Anterior cingulate cortex (tissue), 58 donors: ENCODE measurements at places on chromosomes 13 and 19.

DNA sequence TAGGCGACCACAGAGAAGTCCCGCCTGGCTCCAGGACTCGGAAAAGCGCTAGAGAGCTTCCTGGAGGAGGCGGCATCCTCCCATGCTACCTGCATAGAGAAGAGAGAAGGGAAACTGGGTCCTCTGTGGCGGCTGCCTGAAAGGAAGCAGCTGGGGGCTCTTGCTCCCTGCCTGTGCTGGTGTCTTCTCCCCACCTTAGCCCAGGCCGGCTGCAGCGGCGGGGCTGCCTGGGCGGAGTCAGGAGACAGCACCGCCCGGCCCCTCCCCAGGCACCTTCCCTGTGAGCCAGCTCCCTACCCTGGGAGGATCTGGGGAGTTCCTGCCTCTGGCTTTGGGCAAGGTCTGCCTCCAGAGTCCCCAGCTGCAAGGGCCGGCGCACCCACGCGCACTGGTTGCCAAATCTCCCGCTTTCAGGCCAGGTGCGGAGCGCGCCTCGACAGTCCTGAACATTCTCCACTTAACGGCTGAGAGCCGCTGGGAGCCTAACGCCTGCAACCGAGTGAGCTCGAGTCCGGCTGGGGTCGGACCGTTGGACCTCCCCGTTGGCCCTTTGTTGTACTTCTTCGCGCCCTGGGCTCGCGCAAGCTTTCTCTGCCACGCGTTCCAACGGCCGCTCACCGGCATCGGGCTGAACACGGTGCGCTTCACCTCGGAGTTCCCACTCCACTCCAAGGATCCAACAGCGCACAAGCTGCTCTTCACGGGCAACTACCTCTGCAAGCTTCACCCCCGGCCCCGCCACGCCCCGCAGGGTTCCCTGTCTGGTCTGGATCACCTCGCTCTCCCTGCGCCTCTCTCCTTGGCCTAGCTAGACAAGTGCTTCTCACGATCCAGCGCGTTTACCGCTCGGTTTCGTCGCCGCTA, 21.8 kb upstream of the ZNF30 start:
- no peak for DNase-seq

DNA sequence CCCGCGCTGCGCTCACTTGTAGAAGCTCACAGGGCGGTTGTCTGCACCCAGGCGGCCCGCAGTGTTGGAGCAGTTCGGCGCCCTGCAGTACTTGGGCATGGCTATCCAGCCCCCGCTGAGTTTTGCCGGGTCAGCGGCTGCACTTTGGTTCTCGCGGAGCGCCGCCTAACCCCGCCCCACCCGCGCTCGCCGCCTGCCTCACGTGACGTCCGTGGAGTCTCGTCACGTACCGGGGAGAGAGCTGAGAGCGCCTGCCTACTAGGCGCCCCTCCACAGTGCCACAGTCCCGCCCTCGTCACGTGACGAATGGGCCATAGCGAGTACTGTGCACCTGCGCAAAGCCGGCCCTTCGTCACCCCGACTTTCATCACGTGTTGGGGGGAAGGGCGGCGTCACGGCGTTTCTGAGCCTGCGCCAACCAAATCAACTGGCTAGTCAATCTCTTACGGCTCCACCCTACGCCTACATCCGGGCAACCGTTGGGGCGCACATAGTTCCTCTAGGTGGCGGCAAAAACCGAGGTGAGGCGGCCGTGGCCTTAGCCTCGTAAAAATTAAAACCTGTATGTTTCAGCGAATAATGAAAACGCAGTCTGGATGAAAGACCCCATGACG, at the start of gene THAP8:
THAP8 (minus strand) TSS at position 167 of the 614 bp plus-strand sequence; CDS start at position 99, 68 bp downstream.
- DNase-seq = peak; percentile 99

DNA sequence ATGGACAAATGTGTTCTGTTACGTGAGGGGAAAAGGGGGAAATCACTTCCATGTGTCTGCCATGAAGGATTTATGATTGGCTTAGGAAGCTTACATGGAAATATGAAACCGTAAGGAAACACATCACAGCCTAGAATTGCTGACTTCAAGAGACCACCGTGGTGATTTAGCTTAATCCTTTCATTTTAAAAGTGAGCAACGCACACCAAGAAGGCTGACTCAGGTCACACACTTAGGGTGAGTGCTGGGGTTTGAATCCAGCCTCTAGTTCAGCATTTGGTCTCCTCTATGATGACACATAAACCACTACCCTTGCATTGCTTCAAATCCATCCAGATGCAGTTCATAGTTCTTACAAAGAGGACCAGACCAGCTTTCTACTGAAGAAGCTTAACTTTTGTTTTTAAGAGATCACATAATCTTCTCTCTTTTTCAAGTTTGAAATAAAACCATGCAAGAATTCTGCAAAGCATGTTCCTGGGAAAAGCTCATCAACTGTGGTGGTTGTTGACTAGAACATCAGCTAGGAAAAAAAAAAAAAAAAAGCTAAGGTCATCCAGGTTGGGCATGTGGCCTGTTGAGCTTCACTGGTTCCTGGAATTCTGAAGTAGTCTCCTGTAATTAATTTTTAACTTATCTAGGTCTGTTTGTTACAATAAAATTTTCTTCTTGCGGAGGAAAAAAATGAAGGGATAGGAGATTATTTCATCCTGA, 60.2 kb upstream of the KL start:
- DNase-seq = no peak

- no peak for DNase-seq
These were observed 40.9 kb upstream of the KPNA3 start for GRCh38 chr13:49833402-49833801.

DNA sequence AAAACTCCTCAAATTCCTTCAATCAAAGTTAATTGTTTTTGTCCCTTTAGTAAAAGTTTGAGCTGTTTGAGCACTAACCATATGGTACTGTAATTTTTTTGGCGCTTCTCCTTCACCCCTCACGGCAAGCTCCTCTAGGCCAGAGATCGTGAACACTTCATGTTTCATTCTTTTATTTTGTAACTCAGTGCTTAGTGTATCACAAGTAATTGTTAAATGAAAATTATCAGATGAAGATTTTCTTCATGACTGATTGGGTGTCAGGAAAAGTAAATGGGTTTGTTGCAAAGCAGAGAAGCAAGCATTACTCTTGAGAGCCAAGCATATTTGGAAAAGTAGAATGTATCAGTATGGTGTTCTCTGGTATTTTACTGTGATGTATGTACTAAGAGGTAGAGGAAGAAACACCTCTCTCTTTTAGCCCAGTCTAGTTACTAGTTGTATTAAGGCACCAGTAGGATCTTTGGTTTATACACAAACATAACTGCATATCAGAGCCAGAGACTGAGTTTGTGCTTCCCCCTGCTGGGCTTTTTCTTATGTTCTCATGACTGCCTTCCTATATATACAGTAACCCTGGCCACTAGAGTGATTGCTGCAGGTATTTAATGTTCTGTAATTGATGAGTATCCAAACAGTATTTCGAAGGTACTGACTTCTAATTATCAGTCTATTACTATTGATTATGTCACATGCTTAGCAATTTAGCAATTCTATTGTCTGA, 202.3 kb upstream of the KLHL1 start:
- DNase-seq = no peak

GRCh38 chr13:98510156-98510509, 66.8 kb downstream of the STK24 start:
- DNase-seq = no peak

DNA sequence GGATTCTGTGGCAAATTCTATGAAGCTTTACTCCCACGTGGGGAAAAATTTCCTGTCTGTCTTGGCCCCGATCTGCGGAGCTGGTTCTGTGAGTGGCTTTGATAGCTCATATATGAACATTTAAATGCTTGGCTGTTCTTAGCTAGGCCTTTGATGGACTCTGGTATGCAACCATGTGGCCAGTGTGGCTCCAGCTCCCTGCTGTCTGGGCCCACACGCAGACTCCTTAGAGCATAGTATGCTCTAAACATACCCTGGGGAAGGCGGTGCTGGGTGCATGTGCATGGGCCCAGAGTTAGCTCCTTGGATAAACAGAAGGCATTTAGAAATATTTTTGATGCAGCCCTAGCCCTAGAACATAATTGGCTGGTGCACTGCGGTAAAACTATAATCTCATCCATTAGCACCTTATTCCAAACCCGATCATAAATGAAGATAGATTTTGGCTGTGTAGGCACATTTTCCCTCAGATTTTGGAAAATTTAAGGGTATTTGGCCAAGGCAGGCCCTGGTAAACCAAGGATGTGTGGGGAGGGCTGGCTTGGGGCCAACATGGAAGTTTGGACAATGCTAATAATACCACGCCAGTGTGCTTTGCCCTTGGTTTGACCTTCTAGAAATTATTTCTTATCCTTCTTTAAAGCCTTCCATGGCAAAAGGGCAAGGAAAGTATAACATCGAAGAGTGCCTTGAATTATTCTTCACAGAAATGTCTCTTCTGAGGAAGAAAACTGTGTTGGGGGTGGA, 153.5 kb downstream of the LMO7 start:
- DNase-seq = no peak

DNA sequence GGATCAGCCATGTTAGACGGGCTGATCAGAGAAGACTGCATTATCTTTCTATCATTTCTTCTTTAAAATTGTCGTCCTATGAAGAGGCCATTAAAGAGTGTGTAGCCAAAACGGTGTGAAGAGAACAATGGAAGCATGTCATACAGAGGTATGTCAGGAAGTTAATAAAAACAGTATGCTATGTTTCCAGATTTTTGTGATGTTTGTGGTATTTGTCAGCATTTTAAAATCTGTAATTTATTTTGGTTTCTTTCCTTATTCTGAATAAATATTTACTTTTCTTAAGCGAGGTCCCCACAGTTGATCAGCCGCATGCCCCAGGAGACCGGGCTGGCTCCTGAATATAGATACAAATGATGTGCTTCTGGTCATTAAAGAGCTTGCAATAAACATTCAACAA, 142.9 kb upstream of the SERP2 start:
- no peak for DNase-seq

DNA sequence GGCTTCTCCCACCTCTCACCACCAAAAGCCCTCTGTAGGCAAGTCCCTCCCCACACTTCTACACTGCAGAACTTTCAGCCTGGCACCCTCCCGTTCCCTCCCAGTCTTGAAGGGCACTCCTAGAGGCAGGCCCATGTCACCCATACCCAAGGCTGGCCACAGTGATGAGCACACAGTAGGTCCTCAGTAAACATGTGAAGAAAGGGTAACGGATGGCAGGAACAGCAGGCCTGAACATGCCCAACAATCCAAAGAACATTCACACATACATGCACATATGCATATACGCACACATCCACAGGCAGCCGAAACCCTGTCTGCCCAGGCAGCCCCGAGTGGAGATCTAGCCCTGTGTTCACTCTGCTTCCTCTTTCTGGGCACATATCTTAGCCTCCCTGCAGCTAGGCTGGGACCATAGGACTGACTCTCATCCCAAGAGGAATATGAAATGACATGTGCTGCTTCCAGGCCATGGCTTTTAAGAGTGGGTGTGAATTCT, 55.2 kb downstream of the CEBPG start:
- DNase-seq = no peak

- DNase-seq = no peak
These were observed 57.8 kb upstream of the ITM2B start for GRCh38 chr13:48175185-48175584.

- DNase-seq = peak; percentile 66
These were observed 22.8 kb upstream of the NDUFS7 start for GRCh38 chr19:1360818-1361461.

GRCh38 chr19:38559428-38560401, 58.0 kb downstream of the MAP4K1 start:
- no peak for DNase-seq

DNA sequence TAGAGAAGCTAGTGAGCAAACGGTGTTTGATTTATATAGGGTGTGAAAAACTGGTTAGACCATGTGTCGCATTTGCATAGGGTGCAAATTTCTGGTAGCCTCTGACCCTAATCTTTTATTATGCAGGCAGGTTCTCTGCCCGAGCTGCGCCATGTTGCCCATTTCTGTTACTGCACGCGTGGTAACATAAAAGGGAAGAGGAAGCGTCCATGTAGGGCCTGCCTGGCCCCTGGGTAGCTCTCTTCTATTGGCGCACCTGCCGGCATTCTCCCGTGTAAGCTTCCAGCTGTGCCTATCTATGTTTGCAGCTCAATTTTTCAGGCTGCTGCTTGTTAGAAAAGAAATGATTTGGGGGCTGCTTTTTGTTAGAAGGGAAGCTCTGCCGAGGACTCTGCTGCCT, 14.0 kb upstream of the CD70 start:
- DNase-seq = no peak

DNA sequence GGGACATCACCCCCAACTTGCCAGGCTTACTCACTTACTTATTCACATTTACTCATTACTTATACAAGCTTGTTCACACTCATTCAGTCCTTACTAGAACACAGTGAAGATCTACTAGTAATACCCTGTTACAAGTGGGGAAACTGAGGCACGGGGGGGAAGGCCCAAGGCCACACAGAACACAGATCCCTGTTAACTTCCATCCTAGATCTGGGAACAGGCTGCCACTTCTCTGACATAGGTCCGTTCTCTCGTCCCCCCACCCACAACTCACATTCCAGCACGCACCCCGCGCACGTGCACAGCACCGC, 1.5 kb upstream of the NRTN start:
- no peak for DNase-seq

GRCh38 chr13:44271915-44272341, 101.7 kb upstream of the SERP2 start:
- DNase-seq = peak; percentile 6

DNA sequence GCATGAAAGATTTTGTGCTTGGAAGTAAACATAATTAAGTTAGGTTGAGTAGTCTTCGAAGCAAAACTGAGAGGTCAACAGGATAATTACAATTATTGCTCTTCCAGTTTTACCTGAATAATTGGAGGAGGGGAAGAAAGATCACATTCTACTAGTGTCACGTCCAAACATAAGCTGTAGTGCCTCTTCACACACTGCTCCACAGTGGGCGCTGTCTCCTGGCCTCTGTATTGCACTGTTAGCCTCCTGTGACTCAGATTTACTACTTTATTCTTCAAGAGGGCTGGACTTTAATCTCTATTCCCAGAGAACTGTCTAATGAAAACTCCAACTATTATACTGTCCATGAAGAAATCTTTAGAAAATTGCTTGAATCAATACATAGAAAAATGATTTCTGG, 62.9 kb downstream of the TRPC4 start:
- DNase-seq = no peak

GRCh38 chr13:37945651-37946575, 76.3 kb upstream of the TRPC4 start:
- no peak for DNase-seq

DNA sequence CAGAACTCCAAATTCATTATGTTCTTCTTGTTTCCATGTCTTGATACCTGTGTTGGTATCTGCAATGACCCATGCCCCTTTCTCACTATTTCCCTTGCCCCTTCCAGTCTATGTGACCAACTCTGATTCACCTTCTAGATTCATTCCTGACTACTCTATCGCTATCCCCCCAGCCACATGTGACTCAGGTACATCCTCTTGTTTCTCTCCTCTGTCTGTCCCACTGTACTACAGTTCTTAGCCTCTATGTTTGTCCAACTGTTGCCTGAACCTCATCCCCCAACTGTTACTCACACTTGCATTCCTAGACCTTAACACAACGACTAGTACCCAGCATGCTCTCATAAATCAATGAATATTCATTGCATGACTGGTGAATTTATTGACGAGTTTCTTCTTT, 10.0 kb upstream of the FLT3 start:
- DNase-seq = no peak
